ENCODE measurements at places on chromosomes 1 and 21.

GRCh38 chr1:18233176-18233864 lies 125.7 kb downstream of the IGSF21 start:
- ATAC-seq, result no peak

DNA sequence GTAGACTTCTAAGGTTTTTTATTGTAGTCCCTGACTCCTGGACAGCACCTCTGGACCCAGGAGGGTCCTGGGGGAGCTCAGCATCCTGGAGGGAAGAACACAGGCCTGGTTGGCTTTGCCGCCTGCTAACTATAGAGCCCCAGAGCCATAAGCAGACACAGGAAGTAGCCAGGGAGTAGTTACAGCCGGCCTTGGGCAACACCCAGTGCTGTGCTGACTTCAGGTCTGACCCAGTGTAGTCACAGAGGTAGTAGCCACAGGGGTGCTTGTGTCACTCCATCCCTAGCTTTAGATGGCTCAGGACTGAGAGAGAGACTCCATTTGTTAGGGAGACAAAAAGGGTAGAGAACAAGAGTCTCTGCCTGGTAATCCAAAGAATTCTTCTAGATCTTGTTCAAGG lies 21.9 kb downstream of the MCOLN2 start:
- ATAC-seq, result no peak

DNA sequence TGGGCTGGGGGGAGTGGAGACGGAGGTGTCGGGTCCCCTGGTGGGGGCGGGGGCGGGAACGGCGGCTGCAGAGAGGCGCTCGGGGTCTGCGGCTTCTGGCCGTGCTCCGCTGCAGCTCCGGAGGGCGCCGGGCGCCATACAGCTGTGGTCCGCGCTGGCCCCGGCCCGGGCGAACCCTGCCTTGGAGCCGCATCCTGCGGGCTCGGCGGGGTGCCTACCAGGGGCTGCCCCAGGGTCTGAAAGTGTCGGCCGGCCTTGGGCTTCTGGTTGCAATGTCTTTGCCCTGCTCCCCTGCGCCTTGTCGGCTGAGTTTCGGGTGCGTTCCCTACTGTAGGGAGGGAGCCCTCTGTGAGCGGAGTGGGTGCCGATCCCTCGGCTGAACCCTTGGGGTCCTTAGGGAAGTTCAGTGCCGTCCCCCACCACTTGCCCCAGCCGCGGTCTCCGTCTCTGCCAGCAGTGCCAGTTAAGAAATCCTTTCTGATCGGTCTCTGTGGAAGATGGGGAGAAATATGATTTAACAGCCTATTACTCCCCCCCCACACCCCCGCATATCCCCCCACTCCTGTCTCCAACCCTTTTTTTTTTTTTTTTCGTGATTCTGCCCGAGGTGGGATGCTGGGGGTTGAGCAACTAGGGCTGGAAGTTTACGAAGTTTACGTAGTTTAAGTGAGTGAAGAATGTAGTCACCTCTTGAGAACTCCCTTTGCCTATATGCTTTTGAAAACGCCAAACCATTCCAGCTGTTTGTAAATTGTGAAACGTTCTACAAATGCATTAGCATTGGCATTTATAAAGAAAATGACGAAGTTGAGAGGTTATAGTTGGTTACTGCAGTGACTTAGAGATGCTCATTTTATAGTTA lies 588 bp downstream of the NEXN start:
- peak; percentile 55 for ATAC-seq

DNA sequence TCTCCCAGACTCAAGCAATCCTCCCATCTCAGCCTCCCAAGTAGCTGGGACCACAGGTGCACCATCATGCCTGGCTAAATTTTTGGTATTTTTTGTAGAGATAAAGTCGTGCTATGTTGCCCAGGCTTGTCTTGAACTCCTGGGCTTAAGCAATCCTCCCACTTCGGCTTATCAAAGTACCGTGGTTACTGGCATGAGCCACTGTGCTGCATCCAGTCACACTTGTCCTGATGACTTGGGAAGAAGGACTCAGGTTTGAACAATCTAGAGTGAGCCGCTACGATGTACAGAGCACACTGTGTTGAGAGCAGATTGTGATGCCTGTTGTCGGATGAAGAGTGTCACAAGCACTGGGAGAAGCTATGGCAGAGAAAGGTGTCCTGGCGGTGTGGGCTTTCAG lies 27.2 kb downstream of the RNF187 start:
- no peak for ATAC-seq

DNA sequence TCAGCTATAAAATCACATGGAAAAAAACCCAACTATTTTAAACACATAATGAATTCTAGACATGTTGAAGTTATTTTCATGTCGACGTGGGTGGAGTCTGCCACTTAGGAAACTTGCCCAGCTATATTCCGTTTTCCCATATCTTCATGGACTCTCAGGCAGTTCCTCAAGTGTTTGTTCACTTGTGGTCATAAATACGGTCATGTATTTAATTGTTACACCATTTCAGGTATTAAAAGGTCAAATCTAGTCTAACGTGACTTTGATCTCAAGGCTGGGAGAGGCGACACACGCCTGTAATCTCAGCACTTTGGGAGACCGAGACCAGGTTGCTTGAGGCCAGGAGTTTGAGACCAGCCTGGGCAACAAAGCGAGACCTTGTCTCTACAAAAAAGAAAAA lies 346.9 kb downstream of the PBX1 start:
- no peak for ATAC-seq

DNA sequence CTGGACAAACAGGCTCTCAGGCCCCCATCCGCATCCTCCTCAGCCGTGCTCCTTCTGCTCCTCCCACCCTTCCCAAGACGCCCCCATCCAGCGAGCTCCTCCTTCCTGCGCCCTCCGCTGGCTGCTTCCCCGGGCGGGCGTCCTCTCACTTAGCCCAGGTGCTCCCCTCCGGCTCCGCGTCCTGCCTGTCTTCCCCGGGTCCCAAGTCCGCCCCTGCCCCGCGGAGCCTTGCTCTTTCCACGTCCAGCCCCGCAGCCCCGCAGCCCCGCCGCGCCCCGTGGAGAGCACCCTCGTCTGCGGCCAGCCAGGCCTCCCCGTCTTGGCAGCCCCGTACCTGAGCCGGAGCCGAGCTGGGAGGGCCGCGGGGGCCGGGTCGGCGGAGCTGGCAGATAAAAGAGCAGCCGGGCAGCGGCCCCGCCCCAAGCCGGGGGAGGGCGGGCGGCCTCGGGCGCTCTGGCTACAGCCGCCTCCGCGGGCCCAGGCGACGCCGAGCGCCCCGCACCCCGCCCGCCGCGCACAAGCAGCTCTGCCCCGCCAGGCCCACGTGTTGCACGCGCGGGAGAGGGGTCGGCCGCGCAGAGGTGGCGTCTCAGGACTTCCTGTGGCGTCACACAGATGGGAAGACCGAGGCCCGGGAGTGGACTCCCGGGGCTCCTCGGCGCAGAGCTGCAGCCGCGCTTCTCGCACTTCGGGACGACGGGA lies at the start of gene PAQR7:
PAQR7 (minus strand) TSS at position 555 of the 702 bp plus-strand sequence. CDS start 11,869 bp downstream, outside the sequence.
- peak; percentile 68 for ATAC-seq

DNA sequence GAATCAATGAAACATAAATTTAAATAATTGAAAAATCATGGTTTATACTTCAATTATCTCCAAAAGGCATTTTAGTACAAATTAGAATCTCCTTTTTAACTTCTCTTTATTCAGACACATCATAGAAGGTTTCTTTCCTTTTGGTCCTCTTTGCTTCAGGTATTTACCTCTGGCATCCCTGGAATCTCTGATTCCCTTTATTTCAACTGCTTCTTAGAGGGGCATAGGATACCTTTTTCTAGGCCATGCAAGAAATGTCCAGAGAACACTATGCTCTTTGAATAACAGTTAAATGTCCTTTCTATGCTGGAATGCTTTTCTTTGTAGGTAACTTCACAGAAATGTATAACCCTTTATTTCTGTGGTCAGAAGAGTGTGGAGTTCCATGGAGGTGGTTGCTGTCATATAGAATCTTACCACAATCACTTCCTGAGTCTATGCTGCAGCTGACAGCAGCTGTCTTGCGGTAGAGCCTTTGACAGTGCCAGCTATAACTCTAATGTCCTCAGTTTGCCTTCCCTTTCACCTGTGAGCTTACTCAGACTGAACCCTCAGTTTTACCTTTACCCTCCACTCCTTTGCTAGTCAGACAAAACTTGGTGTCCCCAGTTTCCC lies 8.6 kb downstream of the LAMC2 start:
- ATAC-seq, result no peak

GRCh38 chr1:30746212-30747032 lies 11.2 kb downstream of the LAPTM5 start:
- no peak for ATAC-seq

DNA sequence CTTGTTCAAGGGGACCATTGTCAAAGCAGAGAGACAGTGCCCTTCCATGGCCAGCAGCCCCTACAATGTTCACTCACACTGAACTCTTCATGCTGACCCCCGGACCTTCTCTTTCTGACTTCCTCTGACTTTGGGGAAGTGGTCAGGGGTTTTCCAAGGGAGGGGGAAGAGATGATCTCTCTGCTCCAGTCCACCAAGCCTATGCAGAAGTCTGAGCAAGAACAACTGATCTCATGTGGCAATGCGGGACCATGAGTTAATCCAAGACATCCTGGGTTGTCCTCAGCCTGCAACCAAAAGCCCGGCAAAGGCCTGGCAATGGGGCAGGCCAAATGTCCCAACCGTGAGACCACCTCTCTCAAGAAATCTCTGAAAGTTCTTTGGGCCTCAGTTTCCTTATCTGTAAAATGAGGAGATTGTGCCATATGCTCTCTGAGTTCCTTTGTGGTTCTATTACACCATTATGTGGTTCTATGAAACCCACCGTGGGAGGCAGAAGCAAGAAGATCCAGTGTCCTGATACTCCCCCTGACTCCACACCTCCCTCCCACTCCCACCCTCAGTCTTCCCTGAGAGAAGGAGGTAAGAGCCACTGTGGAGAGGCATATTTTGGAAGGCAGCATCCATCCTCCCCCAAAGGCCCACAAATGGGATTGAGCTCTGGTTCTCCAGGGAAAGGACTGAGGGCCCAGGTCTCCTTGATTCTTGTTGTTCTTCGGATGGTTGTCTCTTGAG lies 11.8 kb upstream of the ARHGEF2 start:
- ATAC-seq, result no peak

- no peak for ATAC-seq
Observed at GRCh38 chr21:38282921-38283320, 26.1 kb downstream of the KCNJ15 start.

GRCh38 chr1:58848818-58849411 lies 65.1 kb upstream of the JUN start:
- peak; percentile 99 for ATAC-seq

DNA sequence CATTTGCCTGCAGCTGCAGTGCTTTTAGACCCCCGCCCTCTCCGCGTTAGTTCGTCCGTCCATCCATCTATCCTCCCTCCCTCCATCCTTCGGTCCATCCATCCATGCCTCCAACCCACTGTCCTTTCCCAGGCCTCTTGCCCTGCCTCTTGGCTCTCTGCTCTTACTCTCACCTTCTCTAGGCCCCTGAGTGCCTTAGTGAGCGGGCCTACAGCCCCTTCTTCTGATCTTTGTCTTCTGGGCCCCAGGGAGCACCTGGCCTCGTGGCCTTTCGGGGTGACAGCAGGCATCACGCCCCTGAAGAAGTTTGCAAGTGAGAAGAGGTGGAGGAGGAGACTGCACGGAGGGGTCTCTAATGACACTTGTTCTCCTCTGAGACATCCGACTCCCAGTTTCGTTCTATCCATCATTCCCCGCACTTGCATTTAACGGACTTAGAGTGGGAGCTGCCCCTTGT lies 842 bp downstream of the ATXN7L2 start:
- no peak for ATAC-seq

- ATAC-seq, result no peak
Observed at GRCh38 chr21:46662367-46662654, 26.8 kb downstream of the PRMT2 start.

DNA sequence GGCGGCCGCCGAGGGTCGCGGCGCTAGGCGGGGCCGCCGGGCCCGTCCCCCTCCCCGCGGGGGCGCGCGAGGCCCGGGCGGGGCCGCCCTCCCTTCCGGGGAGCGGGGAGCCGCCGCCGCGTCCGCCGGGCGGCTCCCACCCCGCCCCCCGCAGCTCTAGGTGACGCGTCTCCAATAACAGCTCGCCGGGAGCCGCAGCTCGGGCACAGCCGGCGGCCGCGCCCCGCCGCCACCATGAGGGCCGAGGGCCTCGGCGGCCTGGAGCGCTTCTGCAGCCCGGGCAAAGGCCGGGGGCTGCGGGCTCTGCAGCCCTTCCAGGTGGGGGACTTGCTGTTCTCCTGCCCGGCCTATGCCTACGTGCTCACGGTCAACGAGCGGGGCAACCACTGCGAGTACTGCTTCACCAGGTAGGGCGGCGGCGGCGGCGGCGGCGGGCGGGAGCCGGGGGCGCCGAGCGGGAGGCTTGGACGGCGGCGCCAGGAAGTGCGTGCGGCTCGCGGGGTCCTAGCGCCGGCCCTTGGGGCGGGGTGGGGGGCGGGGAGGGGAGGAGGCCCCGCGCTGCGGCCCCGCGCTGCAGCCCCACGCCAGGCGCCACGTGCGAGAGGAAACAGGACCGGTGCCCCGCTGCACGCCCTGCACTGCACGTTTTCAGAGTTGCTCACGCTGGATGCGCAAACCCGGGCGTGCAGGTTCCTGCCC lies at the start of gene SMYD2:
SMYD2 (plus strand) TSS at position 139 of the 699 bp plus-strand sequence; CDS start at position 235, 96 bp downstream.
- ATAC-seq, result peak; percentile 84

GRCh38 chr1:117147856-117148588 lies 26.5 kb upstream of the TRIM45 start:
- no peak for ATAC-seq

DNA sequence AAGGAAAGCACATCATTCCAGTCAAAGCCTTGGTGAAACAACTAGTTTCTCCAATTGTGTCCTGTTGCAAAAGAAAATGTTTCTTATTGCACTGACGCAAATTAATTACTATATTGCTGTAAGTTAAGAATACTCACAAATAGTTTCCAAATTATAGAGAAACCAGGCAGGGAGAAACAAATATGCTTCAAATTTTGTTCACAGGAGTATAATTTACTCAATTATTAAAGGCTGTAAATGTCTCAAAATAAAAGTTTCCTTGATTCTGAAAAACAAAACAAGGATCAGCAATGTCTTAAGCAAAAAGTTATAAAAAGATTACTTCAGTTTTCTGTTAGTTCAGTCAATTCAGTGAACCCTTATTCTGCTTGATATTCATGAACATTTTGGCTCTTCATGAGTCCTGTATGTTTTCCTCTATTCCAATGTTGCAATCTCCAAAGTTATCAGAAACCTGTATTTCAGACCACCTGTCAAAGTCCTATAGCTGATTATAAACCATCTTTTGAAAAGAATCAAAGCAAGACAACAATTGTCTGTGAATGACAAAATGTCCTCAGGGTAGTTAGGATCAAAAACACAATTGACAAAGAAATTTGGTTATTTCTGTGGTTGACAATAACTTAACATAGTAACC lies 11.7 kb upstream of the SYPL2 start:
- ATAC-seq, result no peak

GRCh38 chr1:234538930-234539649 lies 60.1 kb upstream of the TARBP1 start:
- ATAC-seq, result peak; percentile 71

- ATAC-seq, result no peak
Observed at GRCh38 chr1:24981631-24982005, 51.5 kb upstream of the RUNX3 start.

DNA sequence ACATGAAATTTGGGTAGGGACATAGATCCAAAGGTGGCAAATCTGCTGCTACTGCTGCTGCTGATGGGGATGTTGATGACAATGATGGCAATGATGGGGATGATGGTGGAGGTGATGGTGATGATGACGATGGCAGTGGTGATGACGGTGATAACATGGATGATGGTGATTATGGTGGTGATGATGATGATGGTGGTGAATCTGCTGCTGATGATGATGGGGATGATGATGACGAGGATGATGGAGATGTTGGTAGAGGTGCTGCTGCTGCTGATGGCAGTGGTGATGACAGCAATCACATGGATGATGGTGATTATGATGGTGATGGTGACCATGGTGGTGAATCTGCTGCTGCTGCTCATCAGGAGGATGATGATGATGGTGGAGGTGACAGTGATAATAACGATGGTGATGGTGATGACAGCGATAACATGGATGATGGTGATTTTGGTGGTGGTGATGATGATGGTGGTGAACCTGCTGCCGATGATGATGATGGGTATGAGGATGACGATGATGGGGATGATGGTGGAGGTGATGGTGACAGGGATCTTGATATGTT lies 341.0 kb upstream of the VAMP3 start:
- ATAC-seq, result no peak

All from esophagus mucosa (tissue), 1 donor.